Activated CD4-positive, alpha-beta T cell treated with anti-CD3 and anti-CD28 coated beads, Interleukin-2, amount 10 ng/mL, durations not matched to agents 24 days and 14 days (primary cell): ENCODE measurements at places on chromosomes 2 and 18.

GRCh38 chr2:30048636-30049175, 98.1 kb upstream of the YPEL5 start:
- no peak for DNase-seq

DNA sequence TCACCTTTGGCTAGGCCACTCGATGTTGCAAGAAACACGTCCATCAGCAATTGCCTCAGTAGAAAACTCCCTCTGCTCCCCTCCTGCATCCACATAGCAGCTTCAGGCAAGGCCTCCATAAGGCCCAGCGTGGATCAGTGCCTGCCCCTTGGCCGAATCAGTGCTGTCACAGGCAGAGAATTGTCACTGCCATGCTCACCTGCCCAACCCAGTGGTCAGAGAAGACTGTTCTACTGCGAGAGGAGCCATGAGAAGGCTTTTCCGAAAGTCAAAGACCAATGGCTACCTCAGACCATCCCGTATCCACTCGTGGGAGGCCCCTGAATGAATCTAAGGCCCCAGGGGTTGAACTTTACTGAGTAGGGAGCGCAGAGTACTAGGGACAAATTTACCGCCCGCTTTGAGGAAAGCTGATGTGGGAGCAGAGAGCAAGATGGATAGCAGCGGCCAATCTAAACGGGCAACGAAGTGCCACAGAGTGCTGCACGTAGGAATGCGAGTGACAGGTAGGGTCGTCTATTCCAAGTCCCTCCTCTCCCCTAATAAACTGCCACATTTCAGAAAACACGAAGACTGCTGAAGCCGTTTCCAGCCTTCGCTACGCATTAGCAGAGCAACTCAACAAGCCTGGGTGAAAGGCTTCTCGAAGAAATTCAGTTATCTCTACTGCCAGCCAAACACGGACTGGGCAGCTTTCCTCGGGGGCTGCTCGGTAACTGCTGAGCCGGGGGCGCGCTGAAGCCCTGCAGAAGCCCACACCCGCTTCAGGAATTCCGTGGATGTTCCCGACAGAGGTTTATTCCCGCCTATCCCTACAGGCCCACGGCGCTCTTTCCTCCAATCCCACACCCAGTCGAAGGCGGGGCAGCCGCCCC, 968 bp upstream of the RALBP1 start:
- peak; percentile 58 for DNase-seq

- no peak for DNase-seq
Measured at GRCh38 chr2:231395188-231396057, at the start of gene B3GNT7. B3GNT7 (plus strand) TSS chr2:231395710; CDS start chr2:231395804, 94 bp downstream.

- no peak for DNase-seq
Measured at GRCh38 chr2:14654835-14655282, 22.3 kb downstream of the LRATD1 start.

DNA sequence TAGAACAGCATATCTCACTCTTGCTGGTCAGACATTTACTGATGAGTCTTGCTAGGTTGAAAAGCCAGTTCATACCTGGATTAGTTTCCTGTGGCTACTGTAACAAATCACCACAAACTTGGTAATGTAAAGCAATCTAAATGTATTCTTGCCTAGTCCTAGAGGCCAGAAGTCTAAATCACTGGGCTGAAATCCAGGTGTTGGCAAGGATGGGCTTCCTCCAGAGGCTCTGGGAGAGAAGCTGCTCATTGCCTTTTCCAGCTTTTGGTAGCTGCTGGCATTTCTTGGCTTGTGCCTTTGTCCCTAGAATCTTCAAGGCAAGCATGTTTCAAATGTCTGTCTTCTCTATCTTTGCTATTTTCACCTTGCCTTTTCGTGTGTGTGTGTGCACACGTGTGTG, 62.3 kb upstream of the MAP4K3 start:
- no peak for DNase-seq

GRCh38 chr2:148545390-148546256, 98.9 kb upstream of the EPC2 start:
- peak; percentile 83 for DNase-seq

DNA sequence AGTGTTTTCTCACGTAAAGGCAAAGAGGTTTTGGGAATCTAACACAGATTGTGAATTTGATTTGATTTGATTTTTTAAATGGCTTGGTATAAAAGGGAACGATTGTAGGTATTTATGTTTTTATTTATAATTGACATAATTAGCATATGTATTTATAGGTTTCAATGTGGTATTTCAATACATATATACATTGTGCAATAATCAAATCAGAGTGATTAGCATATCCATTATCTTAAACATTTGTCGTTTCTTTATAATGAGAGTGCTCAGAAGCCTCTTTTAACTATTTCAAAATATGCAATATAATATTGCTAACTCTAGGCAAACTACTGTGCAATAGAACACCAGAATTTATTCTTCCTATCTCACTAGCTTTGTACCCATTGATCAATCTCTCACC, 35.1 kb upstream of the CDH2 start:
- DNase-seq: no peak
